ENCODE measurements at places on chromosomes 6 and 20.

DNA sequence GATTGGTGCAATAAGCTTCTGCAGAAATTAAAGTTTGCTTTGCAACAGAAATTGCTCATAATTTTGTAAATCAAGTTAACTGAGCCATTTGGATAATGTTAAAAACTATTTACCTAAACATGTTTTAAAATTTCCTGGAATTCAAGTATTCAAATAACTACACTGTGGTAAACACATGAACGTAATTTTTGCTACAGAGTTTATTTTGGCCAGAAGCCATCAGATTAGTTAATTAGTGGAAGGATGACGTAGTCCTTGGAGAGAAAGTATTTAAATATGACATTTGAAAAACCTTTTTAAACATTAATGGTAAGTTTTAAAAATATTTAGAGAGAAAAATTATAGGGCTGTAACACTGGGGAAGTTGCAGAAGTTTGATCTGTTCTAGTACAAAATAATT is 121.2 kb upstream of the UST start:
- DNase-seq = no peak

- no peak for DNase-seq
These were observed 85.9 kb downstream of the TRMT6 start for GRCh38 chr20:5864428-5864827.

DNA sequence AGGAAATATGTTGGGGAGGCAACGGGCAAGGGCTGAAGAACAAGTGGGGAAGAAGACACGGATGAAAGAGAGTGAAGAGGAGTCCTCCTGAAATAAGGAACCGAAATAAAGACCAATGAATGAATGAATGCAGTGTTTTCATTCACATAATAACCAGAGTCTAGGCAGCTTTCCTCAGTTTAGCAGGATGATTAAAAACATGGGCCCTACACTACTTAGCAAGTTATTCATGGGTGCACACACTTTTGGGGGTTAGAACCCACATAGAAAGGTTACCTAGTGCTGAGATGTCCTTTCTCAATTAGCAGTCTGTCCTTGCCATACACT is 5.9 kb upstream of the FUCA2 start:
- no peak for DNase-seq

- no peak for DNase-seq
These were observed 199.1 kb downstream of the ERMARD start for GRCh38 chr6:169950558-169950957.

DNA sequence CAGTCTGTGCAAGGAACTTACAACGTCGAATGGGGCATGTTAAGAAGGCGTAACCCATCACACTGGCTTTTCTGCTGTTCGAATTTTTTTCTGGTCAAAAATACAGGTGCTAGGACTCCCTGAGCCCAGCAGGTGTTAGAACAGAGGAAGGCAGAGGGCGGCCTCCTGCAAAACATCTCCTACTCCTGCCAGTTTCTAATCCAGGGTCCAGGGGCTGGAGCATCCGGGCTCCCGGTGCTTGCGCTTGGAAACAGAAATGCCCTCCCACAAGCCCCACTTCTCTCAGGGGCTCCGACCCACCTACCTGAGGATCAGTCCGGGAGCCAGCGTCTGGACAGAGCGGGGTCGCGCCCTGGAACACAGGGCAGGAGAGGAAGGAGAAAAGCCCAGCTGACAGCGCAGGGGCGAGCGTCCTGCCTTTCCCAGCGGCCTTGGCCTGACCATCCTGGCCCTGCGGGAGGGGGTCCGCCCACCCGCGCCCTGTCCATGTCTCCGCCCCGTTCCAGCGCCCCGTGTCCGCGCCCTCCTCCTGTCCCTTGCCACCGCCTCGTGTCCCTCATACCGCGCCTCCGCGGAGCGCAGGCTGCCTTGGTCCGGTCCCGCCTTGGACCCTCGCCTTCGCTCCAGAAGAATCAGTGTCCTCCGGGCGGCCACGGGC is 14.8 kb upstream of the LPA start:
- DNase-seq = no peak

- DNase-seq = no peak
These were observed 141.3 kb downstream of the FUT9 start for GRCh38 chr6:96157018-96157565.

DNA sequence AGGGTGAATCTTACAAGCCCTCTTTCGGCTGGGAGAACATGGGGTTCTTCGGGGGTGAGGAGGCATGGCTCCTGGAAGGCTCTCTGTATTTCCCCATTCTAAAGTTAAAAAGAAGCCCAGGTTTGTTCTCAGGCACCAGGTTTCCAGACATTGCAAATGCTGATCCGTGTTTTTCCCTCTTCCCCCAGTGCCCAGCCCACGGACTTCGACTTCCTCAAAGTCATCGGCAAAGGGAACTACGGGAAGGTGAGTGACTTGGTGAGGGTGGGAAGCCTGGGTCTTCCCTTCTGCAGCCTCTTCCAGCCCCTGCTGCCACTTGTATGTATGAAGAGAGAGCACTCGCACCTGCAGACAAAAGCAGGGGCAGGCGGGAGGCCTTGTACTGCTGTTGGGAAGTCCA is 8.7 kb downstream of the SGK2 start:
- no peak for DNase-seq

DNA sequence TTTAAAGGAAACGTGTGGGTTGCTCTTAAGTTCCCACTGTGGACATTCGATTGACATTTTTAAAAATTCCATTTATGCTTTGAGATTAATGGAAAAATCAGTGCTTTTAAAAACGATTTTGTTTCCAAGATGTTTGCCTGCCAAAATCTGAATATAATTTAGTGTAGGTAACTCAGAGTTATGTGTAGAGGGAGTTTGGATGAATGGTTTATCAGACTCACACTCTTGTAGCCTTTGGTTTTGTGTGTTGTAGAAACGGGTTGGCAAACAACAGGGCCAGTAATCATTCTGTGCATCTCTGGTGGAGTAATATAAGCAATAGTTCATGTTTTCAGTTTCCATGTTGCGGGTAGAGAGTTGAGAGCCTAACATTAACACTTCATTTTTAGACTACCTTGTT is 140.6 kb downstream of the RPS12 start:
- DNase-seq = no peak

- no peak for DNase-seq
These were observed 13.1 kb downstream of the FUCA2 start for GRCh38 chr6:143498428-143498827.

- no peak for DNase-seq
These were observed 55.2 kb downstream of the TRMT11 start for GRCh38 chr6:126041516-126041915.

DNA sequence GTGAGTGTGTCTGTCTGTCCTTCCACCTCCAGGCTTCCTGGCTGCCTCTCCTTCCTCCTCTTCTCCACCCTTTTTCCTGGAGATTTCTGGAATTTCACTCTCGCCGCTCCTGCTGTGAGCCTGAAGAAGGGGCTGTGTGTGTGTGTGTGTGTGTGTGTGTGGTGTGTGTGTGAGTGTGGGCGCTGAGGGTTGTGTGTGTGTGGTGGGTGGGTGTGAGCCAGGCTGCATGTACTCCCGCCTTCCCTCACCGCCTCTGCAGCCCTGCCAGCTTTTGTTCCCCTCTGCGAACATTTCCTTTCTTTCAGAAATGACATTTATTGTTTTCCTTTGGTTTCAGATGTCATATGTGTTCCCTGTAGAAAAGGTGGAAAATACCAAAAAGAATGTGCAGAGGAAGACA is 76.0 kb downstream of the SRC start:
- DNase-seq = no peak

GRCh38 chr20:53606364-53606985 is 12.8 kb upstream of the ZNF217 start:
- DNase-seq = no peak

DNA sequence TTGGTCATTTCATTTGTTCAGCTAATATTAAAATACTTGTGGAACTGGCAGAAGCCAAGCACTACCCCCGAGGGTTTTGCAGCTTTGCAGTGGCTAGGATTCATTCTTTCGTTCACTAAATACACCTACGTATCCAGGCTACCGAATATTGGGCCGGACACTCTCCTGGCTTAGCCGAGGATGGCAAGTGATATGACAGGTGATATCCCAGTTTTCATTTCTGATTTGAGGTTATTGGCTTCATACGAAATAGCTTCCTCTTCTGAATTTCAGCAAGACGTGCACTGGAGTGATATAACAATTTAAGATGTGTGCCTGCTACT is 536 bp upstream of the MTFR2 start:
- DNase-seq = no peak

DNA sequence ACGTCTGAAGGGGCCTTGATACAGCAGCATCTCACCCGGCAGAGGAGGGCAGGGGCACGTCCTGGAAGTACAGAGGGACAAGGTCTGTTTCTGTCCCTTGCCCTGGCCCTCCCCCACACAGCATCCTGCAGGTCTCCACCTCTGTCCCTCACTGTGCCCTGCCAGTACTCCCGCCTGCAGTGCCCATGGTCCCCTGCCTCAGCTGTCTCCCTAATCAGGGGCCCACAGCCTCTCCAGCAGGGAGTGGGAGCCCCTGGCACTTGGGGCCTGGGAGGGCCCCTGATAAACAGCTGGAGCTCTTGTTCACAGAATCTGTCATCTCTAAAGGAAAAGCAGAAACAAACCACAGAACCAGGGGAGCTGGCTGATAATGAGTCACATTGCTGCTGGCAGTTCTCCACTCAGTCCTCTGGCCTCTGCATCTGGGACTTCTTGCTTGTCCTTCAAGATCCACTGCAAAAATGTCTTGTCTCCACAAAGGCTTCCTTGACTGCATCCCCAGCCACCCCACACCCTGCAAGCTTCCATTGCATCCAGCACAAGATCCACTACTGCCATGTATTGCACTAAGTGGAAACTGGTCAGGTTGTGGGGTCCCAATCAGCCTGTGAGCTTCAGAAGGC is 33.2 kb upstream of the TAF8 start:
- DNase-seq = no peak

DNA sequence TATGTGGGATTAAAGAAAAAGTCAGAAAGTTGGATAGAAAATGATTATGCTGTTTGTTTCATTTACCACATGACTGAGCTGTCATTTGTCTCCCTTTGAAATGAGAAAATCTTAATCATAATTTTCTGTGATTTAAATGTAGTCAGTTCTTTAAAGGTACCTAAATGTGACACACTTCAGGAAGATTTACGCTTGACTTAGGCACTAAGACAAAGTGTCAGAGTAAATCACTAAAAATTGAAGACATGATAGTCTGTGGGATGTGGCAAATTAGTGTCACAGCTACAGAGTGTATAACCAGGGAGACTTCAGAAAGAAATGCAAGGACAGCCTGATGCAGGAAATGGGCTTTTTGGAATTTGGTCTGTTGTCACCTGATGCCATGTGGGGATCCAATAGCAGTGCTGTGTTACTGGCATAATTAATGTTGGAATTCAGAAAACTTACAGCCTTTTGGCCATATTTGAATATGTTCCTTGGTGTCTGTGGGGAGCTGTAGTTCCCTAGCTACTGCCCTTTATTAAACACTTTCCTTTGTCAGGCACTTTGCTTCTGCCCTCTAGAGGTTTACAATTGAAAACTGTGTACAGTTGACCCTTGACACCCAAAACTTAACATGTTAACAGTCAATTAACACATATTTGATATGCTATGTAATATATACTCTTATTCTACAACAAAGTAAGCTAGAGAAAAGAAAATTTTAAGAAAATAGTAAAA is 493.8 kb downstream of the UTRN start:
- DNase-seq = no peak

GRCh38 chr6:70985156-70985555 is 28.3 kb upstream of the B3GAT2 start:
- DNase-seq = no peak

GRCh38 chr6:26290941-26291340 is 74.1 kb upstream of the BTN3A2 start:
- DNase-seq = no peak

GRCh38 chr6:110357664-110358552 is at the start of gene METTL24:
Gene METTL24, minus strand, starts transcription at chr6:110358349. Its CDS starts 77 bp downstream, at chr6:110358272.
- DNase-seq = no peak

- no peak for DNase-seq
These were observed 4.3 kb upstream of the GFRA4 start for GRCh38 chr20:3667434-3668037.

Data from stimulated activated CD4-positive, alpha-beta T cell treated with anti-CD3 and anti-CD28 coated beads, Interleukin-1b, Interleukin-23, amount 100 ng/mL, for 1 hour (primary cell).